ENCODE measurements at places on chromosomes 7 and 10.

- DNase-seq, result peak; percentile 11
Measured at GRCh38 chr7:28407651-28408050, 4.7 kb upstream of the CREB5 start.

- peak; percentile 10 for DNase-seq
Measured at GRCh38 chr10:70925377-70926225, 37.2 kb upstream of the PCBD1 start.

DNA sequence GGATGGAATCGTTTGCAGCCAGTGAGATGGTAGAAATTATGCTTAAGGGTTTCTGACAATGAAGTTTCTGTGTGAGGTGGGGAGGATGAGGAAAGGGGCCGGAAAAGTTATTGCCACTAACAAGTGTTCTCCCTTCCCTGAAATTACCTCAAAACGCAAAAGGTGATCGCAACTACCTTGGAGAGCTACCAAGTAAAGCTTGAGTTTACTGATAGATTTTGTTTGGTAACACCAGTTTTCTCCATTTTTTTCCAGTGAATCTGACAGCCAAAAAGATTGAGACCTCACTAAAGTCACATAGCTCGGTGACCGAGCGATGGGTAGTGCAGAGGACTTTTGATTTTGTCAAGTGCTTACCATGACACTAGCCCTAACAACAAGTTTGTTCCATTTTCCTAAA is 1.6 kb downstream of the SUV39H2 start:
- DNase-seq, result no peak

DNA sequence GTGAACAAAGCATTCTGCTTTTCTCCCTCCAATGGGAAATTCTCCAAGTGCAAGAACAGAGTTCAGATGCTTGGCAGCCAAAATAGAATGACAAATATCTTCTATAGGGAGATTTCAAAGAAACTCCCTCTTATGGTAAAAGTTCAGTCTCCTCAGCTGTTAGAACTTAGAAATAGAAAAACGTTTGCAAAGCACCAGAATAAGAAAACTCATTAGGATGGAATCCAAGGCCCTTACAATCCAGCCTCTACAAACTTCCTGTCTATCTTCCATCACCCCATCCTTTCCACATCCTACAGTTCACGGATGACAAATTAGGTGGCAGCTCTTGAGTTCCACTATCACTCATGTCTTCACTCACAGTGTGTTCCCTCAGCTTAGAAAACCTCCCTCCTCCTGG is 25.7 kb downstream of the FAM13C start:
- no peak for DNase-seq

DNA sequence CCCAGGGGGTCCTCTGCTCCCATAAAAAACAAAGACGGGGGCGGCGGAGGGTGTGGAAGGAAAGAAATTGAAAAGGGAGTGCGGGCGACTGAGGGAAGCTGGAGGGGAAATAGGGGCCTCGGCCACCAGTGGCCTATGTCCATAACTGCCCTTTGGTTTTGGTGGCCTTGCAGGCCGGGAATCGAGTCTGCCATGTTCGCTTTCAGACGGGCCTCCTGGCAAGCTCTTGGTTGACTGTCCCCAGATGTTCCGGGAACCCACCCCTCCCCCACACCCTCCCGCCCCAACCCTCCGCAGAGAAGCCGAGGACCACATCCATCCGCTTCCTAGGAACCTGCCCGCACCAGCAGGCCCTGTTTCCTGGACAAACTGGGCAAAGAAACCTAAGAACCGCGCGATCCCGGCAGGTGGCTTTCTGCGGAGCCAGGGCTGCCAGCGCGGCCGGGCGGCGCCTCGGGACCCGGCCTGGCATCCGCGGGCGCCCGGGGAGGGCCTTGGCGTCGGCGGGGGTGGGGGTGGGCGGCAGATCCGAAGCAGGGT is 20.0 kb upstream of the GATA3 start:
- no peak for DNase-seq

GRCh38 chr10:122232769-122233168 is 38.3 kb upstream of the BTBD16 start:
- DNase-seq, result no peak

DNA sequence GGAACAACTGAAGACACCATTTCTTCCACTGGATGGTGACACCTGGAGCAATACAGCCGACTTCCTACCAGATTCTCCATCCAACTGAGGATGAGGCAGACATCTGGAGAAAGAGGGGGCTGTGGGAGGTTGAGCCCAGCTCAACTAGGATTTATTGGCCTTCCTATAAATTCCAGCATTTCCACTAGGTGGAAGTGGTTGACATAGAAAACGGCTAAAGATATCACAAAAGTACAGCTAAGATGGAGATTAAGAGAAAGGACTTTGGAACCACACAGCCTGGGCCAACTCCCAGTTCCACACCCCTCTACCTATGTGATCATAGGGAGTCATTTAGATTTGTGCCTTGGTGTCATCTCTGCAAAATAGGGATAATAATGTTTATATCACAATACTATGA is 61.3 kb upstream of the CAV2 start:
- peak; percentile 68 for DNase-seq

- DNase-seq, result no peak
Measured at GRCh38 chr10:88116971-88117626, 253.7 kb downstream of the PTEN start.

DNA sequence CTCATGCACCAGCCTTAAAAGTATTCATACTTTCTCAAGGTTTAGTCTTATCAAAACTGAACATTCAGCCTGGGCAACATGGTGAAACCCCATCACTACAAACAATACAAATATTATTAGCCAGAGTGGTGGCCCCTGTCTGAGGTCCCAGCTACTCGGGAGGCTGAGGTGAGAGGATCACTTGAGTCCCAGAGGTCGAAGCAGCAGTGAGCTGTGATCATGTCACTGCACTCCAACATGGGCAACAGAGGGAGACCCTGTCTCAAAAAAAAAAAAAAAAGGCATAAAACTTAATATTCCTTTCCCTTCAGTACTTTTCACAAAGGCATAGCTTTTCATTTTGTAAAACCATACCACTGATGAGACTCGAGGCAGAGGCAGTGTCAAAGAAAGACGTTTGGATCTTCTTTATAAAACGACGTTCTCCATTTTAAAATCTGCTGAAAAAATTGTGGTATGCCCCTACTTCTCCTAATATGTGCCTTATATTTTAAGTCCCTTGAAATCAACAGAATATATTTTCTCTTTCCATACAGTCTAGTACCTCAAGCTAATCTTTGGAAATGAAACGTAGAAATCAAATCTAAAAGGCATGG is 1.9 kb downstream of the NSUN6 start:
- DNase-seq, result no peak

GRCh38 chr7:155850766-155851678 is 38.8 kb upstream of the SHH start:
- DNase-seq, result no peak

- DNase-seq, result peak; percentile 77
Measured at GRCh38 chr10:79328737-79329504, 18.3 kb upstream of the PPIF start.

GRCh38 chr10:78657163-78657861 is 411.5 kb upstream of the ZMIZ1 start:
- peak; percentile 52 for DNase-seq

- DNase-seq, result no peak
Measured at GRCh38 chr10:73639286-73639685, 2.0 kb downstream of the MYOZ1 start.

DNA sequence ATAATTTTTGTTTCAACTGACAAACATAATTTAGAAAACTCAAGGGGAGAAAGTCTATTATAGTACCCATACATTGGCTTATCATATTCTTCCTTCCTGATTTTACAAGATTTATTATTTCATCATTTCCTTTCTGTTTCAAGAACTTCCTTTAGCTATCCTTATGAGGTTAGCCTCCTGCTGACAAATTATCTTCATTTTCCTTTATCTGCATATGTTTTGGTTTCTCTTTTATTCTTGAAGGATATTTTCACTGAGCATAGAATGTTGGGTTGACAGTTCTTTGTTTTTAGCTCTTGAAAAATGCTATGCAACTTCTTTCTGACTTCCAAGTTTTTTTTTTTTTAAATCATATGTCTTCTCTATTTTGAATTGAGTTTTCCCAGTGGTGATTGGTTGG is 21.3 kb upstream of the TCERG1L start:
- DNase-seq, result no peak

DNA sequence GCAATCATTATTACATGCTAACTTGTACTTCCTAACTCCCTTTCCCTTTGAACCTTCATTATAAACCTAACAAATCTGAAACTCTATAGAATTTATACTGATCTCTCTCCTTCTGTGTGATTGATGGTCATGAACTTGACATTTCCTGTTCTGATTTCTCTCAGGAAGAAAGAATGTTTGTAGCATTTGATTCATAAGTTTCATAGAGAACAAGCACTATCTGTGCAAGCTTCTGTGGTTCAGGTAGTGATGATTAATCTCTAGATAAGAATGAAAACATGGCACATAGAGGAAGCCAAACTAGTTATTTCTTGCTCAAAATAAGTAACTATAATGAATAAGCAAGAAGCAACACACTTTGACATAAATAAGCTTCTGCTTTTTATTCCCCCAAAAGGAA is 34.2 kb downstream of the TFPI2 start:
- DNase-seq, result peak; percentile 36

DNA sequence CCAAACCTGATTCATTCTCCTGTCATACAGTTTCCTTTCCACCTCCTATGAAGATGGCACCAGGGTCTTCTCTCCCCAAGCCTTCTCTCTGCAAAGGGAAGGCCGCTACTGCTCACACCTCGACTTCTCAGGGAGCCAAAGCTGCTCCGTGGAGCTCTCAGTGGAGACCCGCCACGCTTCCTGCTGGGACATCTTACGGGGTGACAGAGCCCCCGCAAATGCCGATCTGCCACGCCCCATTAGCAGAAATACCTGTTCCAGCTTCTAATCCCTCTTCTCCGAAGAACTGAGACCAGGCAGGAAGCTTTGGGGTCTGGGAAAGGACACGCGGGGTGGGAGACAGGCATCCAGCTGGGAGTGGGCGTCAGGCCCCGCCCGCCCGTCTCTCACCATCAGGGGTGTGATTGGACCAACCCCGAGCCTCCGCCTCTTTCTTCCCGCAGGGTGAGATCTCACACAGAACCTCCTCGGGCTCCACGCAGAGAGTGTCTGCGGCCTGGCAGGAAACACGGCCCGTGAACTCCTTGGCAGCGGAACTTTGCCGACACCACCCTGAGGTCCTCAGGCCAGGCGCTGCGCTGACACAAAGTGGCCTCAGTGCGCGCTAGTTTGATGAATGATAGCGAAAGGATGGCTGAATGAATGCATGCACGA is 12.0 kb upstream of the CALML5 start:
- DNase-seq, result no peak

DNA sequence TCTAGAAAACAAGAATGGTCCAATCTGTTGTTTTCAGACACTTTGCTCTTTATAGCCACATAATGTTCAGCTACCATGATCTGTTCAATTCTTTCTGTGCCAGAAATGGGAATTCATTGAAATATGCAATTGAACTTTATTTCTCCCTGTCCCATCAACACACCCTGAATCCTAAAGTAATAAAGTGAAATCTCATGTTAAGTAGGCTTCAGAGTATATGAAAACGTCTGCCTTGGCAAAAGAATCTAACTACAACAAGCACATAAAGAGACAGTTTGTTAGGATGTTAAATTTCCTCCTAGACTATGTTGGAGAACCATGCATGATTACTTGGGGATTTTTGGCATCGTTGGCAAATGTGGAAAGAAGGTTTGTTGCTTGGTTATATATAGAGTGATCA is 722.7 kb downstream of the XPNPEP1 start:
- no peak for DNase-seq

- peak; percentile 94 for DNase-seq
Measured at GRCh38 chr10:100370714-100371481, 23.9 kb downstream of the SCD start.

GRCh38 chr7:26500749-26501352 is 209.2 kb downstream of the SNX10 start:
- peak; percentile 38 for DNase-seq

- DNase-seq, result no peak
Measured at GRCh38 chr10:97270523-97271154, 21.8 kb downstream of the ARHGAP19 start.

DNA sequence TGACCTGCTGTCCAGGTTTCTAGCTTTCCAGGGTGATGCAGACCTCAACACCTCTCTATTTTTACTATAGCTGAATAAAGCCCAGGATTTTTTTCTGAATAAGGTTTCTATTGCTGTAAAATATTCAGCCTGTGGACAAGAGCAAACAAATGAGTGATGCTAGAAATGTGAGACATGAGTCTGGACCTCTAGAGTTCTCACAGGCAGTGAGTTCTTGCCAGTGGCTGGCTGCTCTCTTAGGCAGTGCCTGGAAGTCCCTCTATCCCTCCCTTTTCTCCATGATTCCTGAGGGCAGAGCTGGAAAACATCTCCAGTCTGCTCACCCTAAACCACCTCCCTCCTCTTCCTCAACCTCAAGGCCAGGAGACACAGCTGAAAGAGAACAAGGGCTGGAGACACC is 793.8 kb upstream of the IGFBP3 start:
- no peak for DNase-seq

GRCh38 chr7:127392182-127392565 is 334 bp downstream of the ZNF800 start:
- DNase-seq, result peak; percentile 60

GRCh38 chr7:95547361-95548348 is 48.7 kb downstream of the PDK4 start:
- no peak for DNase-seq

- DNase-seq, result no peak
Measured at GRCh38 chr7:131681961-131682360, 125.5 kb upstream of the PODXL start.

GRCh38 chr7:80783678-80784327 is 135.0 kb downstream of the SEMA3C start:
- DNase-seq, result peak; percentile 42

GRCh38 chr10:93876381-93876780 is 17.4 kb upstream of the SLC35G1 start:
- peak; percentile 25 for DNase-seq

- DNase-seq, result no peak
Measured at GRCh38 chr7:16350634-16351033, 70.7 kb downstream of the CRPPA start.
